Stimulated activated CD8-positive, alpha-beta memory T cell treated with anti-CD3 and anti-CD28 coated beads, Interleukin-4, amount 100 ng/mL, for 4 hours (primary cell): ENCODE measurements at places on chromosomes 16 and 17.

DNA sequence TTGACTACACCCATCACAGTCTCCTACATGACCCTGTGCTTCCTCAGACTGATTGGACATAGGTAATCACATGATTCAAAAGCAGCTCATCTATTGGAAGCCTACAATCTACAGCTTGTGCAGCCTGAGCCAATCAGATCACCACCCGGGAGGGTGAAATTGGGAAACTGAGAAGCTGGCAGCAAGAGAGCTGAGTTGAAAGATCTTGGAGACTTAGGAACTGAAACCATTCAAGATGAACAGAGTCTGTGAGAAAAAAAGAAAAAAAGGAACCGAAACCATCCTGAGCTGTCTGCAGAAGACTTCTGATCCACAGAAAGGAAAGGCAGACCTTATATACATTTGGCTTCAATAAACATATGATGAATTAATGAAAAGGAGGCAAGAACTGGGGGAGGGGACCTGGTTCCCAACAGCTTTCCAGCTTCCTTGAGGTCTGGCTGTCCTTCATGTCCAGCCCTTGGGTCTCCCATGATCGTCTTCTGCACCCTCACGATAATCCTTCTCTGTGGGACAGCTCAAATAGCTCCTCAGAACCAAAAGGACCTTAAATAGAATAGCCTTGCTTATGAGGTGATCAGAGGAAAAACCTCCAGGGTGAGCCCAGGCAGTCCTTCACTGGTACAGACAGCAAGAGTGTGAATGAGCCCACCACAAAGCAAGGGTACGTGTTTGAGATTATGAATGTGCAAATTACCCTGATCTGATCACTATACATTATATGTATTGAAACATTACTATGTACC is 32.6 kb downstream of the PLXDC1 start:
- DNase-seq = no peak

GRCh38 chr17:47781397-47781796 is 40.2 kb downstream of the OSBPL7 start:
- no peak for DNase-seq

- DNase-seq = no peak
These were observed 373.7 kb downstream of the SOX9 start for GRCh38 chr17:72494566-72494965.

- DNase-seq = no peak
These were observed 12.1 kb upstream of the RIPOR1 start for GRCh38 chr16:67516296-67517154.

GRCh38 chr17:44334315-44334714 is 9.7 kb upstream of the SLC25A39 start:
- no peak for DNase-seq

DNA sequence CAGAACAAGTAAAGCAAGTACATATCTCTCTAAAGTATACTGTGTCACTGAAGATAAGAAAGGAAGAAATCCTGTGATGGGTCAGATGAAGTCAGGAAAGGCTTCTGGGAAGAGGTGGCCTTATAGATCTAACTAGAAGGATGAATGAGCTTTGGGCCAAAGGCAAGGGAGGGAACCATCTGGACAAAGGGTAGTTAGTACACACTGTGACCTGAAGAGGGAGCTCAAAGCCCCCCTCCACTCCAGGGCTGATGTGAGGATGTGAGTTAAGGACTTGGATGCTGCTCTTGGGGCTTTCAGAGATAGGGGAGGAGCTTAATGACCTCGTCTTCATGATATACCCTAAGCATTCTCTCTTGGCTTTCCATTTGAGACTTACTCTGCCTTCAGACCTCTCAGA is 185.3 kb upstream of the CACNG3 start:
- DNase-seq = no peak

DNA sequence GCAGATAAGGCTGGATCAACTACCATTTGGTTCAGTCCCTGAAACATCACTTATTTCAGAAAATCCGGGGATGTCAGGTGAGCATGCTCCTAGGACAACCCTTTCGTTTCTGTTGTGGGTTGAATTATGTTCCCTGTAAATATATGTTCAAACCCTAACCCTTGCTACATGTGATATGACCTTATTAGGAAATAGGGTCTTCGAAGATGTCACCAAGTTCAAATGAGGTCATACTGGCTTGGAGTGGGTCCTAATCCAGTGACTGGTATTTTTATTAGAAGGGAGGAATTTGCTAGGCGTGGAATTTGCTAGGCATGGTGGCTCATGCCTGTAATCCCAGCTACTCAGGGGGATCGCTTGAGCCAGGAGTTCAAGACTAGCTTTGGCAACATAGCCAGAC is 21.3 kb downstream of the SNX20 start:
- no peak for DNase-seq
